ENCODE measurements at places on chromosomes 1 and 21. TPM values are rescaled to one million over a fixed set of nuclear protein-coding genes. Genes with fewer than 3 reads are reported as not detected.
A peak's percentile ranks its signal among the peaks of the same experiment; 100 is the strongest.

The MIXL1 gene
- not detected for total RNA-seq

DNA sequence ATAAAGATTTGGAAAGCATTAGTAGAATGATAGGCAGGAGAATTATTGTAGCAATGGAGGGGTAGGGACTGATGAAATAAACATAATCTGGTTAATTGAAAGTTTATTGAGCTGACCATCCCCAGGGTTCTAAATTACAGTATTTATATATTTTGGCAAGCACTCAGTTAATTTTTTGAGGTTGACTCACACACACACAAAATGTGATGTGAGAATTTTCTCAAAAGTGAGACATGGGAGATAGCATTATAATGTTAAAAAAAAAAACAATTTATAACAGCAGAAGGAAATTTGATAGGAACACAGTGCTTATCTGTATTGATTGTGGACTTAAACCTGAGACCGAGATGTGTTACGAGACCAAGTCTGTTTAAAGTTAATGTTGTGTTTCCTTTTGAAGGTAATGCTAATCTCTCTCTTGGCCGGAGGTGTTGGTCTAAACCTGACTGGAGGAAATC, 24.6 kb downstream of the TRIM45 start:
- DNase-seq: no peak
- H3K4me1 ChIP-seq: peaks cover 23% of the 10 kb centered on the region
- H3K27ac ChIP-seq: no peak overlapping the region
- no peak overlapping the region for H3K4me3 ChIP-seq
- no peaks in the 10 kb centered on the region for H3K27me3 ChIP-seq
- H3K36me3 ChIP-seq: peaks cover 62% of the 10 kb centered on the region

The ZBTB18 gene
- 5.7 TPM for total RNA-seq

- DNase-seq: peak; percentile 12
- H3K4me1 ChIP-seq: peaks cover 37% of the 10 kb centered on the region
- no peaks in the 10 kb centered on the region for H3K27me3 ChIP-seq
- H3K4me3 ChIP-seq: peak overlapping the region; percentile 24
- H3K27ac ChIP-seq: peak overlapping the region; percentile 64
Observed at GRCh38 chr21:43893536-43894205, 28.6 kb downstream of the AGPAT3 start.

DNA sequence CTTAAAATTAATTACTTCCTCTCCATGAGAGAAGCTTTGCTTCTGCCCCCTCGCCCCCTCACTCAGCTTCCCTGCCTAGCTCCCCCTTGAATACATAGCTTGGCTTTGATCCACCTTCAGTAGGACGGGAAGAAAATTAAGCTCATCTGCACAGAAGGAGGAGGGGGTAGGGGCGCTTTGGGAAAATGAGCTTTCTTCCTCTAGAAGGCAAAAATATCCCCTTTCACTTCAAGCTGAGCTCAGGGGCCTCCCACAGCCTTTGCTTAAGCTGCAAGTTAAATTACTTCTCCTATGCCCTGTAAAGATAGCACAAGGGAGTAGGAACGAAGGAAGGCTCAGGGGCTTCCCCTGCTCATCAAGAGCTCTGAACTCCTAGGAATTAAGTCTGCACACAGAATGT, 65.2 kb upstream of the GOLT1A start:
- H3K4me1 ChIP-seq: no peaks in the 10 kb centered on the region
- no peak overlapping the region for H3K27ac ChIP-seq
- peaks cover 19% of the 10 kb centered on the region for H3K27me3 ChIP-seq
- no peak overlapping the region for H3K4me3 ChIP-seq

Data from activated T-helper 1 cell treated with anti-CD3 and anti-CD28 coated beads, Interleukin-12 subunit alpha, Interleukin-12 subunit beta, Interleukin-2, Interleukin-4 antibody, amounts not matched to agents 30 ng/mL and 10 ng/mL and 1 ng/mL, durations not matched to agents 14 hours and 24 hours and 36 hours (primary cell).